ENCODE measurements at places on chromosomes 7 and 10.

DNA sequence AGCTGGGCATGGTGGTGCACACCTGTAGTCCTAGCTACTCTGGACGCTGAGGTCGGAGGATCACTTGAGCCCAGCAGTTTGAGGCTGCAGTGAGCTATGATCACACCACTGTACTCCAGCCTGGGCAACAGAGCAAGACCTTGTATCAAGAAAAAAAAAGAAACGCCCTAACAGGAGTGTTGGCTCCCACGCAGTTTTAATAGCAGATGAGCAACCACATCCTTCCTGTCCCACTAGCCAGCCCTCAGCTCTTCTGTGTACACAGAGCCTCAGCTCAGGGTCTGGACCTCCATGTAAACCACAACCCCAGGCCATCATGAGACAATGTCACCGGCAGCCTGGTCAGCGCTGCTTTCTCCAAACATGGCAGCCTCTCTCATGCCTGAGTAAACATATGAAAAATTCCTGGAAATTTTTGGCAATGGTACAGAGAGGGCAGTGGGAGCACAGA is 108.2 kb downstream of the PIP4K2A start:
- no peak for DNase-seq

DNA sequence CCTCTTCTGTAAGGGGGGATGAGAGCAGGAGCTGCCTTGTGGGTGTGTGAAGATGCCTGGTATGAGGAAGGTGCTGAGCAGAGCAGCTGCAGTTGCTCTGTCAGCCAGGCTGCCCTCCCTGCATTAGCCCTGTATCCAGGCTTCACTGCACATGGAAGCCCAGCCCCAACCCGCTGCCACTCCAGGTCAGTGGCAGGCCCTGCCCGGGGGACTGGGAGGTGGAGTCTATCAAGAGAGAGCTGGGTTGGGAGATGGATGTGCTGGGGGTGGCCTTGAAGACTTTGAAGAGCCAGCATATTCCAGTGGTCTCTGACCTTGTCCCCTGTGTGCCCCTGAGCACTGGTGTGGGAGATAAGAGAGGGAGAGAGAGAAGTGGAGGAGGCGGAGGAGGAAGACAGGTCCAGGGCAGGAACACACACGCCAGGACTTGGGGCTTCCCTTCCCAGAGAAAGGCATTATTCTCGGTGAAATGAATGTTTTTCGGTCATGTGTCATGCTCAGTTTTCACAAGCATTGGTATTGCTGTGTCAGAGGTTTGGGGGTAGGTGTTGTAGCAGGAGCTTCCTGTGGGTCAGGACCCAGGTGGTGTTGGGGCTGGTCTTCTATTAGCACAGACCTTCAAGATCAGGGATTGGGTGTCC is 2.6 kb downstream of the PPIF start:
- no peak for DNase-seq

DNA sequence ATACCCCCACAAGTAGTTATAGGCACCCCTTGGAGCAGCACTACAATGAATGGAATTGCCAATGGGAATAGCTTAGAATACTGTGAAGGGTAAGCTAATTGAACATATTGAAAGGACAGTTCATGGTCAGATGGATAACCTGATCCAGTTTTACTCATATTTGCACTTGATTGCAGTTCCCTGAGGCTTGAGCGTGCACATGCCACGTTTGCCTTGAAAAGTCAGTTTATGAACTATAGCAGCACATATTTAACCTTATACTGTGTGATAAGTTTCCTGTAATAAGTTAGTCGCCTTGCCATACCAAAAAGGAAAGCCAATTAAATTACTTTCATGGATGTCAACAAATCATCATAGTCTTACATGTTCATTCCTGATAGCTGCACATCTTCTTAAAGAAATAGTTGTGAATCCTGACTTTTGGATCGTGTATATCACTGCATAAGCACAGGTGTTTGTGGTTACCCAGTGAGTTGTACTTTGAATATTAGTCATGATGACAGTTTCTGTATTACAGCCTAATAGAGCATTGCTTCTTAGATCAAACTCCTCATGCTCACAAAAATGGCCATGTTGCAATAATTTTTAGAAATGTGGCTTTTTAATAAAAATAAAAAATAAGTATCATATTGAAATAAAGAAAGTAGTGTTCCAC is 21.6 kb downstream of the DNTT start:
- no peak for DNase-seq

DNA sequence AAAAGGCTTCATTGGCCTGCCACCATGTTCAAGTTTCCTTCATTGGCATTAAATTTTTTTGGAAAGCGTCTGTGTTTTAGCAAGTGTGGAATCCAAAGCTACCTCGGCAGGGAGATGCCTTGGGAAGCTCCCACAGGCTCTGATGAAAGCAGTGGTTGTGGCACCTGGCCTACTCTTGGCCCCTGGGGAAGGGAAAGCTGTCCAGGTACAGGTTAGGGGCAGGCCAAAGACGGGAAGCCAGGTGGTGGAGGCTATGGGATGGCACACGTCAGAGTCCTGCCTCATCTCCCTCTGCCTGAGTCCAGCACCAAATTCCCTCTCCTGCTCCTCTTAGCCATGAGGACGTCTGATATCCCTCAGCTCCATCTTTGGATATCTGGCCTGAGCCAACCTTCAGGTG is 49.7 kb downstream of the C10orf120 start:
- DNase-seq = no peak

DNA sequence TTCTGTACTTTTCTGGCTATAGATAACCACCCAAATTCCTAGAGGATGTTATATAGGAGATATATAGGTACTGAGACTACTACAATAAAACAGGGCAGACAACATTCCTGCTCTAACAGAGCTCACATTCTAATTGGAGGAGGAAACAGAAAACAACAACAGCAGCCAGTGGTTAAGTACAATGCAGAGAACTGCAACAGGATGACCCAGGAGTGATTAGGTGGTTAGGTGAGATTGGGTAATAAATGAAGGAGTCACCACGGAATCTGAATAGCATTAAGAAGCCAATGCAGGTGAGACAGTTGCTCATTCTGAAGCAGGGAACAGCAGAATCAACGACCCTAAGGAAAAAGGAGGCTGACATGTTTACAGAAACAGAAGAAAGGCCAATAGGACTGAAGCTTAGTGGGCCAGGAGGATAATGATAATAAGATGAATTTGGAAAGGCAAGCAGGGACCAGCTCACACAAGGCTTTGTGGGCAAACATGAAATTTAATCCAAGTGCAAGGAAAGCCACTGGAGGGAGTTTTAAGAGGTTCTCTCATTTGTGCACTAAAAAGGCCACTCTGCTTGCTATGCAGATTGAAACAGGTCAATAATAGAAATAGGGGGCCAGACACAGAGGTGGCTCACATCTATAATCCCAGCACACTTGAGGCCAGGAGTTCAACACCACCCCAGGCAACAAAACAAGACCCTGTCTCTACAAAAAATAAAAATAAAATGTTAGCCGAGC is 16.9 kb upstream of the REEP3 start:
- no peak for DNase-seq

- DNase-seq = no peak
Observed at GRCh38 chr7:15801551-15801950, 115.1 kb upstream of the MEOX2 start.

DNA sequence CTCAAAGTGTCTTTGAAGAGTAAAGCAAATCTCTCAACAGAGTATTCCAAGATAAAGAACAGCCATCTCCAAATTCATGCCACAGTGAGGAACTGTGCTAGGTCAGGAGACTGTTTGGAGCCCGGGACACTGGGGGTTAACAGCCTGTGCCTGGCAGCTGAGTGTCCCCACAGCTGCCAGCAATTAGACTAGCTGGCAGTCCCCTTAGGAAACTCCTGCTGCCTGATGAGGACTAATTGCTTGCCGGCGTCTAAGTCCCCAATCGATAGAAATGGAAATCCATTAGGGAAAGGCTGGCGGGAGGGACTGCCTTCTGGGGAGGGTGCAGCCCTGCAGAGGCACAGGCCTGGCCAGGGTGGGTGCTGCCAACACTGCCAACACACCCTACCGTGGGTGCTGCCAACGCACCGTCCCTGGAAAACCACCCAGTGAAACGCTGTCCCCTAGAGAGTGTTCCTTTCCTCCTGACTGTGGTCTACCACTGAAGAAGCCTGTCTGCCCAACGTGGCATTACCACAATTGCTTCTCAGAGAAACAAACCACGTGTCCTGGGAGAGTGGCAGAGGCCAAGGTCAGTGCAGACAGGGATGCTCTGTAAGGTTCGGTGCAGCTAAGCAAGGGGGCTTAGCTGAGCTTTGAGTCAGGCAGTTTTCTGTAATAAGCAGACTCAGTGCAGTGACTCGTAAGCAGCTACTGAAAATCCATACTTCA is 60.8 kb downstream of the XRCC2 start:
- no peak for DNase-seq

GRCh38 chr10:104641937-104642657 is 1.0 kb downstream of the SORCS3 start:
- no peak for DNase-seq

GRCh38 chr10:32132357-32132946 is 76.2 kb upstream of the KIF5B start:
- DNase-seq = no peak

DNA sequence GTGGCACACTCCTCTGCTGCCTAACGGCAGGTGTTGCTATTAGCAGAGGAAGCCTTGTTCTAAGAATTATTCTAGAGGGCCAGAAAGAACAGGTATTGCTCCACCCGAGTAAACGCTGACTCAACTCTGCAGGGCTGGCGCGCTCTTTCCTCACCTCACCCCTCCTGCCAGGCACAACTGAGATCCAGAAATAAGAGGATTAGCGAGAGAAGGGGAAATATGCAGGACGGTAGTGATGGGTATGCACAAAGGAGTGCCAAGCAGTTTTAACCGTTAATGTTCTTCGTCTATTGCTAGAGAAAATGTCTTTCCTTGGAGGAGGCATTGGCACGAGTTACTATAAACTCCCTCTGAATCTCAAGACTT is 369 bp upstream of the SCIN start:
- no peak for DNase-seq

All from ecto neural progenitor cell (in vitro differentiated cells).